ENCODE measurements at places on chromosomes 2 and 18.

GRCh38 chr2:159118115-159118858 is 149.8 kb downstream of the TANC1 start:
- peak; percentile 94 for DNase-seq

DNA sequence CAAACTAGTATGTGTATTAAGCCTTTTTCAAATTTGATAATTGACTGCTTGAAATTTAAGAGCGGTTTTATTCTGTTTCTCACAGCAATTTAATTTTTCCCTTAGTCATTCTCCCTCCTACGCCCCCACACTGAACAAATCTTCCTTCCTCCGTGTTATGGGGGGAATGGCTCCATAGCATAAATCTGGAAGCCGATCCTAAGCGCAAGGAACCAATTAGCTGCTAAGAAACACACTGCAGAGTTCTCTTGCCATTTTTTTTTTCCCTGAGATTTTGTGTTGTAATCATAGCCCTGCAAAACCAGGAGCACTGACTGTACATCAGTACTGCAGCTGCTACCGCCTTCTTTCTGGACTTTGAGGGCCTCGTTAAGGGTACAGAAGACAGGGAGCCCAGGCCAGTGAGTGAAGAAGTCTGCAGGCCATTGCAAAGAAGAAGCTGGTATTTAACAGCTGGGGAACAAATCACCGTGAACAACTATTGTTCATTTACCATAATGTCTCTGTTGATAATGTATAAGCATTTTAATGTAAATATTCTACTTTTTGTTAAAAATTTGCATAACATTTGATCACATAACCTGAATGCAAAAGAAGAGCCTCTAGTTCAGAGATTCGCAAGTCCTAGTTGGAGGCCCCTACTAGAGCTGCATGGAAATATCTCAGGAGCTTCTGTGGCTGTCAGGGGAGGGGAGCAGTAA is 264.0 kb downstream of the LRATD1 start:
- no peak for DNase-seq

DNA sequence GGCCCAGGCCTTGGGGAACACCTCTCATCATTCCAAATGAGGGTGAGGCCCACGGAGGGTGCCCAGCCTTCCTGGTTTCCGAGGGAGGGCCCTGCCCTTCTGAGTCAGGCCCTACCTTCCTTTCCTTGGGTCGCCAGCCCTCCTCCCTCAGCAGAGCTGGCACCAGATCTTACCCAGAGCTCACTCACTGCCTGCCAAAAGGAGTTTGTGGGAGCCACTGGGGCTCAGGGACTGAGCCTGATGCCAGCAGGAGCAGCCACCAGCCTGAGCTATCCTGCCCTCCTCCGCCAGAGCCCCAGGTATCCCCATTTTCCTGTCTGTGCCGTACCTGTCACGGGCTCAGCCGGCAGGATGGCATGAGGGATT is 64.1 kb downstream of the NRP2 start:
- no peak for DNase-seq

DNA sequence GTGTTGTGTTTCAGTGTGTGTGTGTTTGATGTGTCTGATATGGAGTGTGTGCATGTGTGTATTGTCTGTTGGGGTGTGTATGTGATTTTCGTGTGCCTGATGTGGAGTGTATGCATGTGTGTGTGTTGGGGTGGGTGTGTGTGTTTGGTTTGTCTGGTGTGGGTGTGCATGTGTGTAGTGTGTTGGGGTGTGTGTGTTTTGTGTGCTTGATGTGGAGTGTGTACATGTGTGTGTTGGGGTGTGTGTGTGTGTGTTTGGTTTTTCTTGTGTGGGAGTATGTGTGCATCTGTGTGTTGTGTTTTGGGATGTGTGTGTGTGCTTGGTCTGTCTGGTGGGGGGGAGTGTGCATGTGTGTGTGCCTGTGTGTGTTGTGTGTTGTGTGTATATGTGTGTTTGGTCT is 247.4 kb upstream of the ST6GAL2 start:
- no peak for DNase-seq

GRCh38 chr2:119294671-119295070 is 71.0 kb downstream of the STEAP3 start:
- DNase-seq, result no peak

DNA sequence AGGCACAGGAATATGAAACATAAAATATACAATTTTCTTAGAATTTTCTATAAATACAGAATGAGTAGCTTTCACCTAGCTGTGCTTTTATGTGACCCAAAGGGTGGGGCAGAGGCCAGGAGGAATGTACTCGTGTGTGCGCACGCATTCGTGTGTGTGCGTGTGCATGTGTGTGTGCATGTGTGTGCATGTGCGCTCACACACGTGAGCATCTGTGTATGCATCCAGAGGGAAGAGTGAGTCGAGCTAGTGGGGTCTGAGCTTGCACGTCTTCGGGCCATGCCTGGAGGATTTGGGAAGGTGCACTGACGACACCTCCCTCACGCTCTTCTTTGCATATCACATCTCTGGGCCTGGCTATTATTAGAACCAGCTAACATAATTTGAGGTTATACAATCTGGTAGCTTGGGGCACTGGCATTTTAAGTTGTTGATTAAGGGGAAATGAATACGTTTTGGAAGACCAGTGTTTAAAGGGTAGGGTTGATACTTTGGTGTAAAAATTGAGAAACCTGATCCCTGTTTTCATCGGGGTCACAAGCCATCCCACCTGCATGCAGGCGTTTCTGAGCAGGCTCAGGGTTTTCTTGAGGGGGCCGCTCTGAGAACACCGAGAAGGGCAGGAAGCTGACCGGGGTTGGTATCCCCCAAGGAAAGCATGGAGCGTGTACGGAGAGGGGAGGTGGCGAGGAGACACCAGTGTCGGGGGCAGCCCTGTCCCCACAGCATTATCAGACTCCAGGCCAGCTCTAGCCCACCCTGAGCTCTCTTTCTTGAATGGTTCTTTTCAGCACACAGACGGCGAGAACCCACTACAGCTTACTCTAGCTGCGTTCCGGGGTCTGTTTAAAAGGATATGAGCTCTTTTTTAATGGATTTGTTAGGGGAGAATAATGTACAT is 85.3 kb downstream of the LRRFIP1 start:
- no peak for DNase-seq

- no peak for DNase-seq
These were observed 100.8 kb downstream of the NEDD4L start for GRCh38 chr18:58144671-58145285.

- no peak for DNase-seq
These were observed 2.1 kb upstream of the RFTN2 start for GRCh38 chr2:197677483-197677882.

DNA sequence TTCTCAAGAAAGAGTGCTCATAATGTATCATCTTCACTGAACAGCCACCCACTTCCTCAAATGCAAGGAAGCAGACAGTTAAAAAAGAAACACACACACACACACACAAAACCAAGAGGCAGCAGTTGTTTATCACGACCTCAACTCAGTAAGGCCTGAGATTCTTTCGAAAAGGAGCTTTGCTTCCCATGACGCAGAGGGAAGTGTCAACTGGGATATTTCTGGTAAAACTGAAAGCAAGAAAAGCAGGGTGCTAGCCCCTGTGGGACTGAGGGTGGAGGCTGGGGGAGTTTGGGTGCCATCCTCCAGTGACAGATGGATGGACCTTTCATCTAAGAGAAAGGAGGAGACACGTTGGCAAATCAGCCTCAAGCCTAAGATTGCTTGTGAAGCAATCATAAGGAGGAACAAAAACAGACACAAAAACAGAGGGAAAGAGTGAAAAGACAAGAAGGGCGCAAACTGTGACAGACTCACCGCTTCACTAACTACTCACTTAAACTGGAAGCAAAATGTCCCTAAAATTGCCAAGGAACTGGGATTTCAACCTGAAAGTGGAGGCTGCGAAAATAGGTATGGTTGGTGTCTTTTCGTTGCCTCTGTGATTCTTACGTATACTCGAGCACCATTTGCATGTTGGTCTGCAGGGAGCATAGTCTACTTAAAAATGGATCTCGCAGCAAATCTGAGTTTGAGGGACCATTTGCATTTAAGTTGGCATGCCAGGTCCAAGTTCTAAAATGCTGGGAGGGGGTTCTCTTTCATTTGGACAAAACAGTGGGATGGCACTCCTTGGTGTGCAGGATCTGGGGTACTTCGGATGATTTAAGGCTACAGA is at the start of gene ARHGAP25:
Gene ARHGAP25 (plus strand): TSS at position 124 of the 838 bp plus-strand sequence. CDS start 389 bp downstream, at position 513.
- no peak for DNase-seq

DNA sequence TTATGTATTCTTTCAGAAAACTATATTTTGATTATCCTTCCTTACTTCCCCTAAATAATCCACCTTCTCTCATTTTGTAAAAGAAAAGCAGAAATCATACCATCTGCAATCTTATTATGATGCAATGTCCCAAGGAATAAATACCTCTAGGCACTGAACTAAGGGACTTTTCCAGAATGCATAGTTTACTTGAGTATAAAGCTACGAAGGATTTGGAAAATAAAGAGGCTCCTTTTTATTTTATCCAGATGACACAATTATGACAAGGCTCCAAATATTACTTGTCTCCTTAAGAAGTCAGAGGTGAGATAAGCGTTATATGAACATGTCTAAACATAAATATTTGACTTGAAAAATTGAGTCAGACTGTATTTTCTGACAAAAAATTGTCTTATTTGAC is 72.1 kb downstream of the COL3A1 start:
- no peak for DNase-seq

- no peak for DNase-seq
These were observed 176.9 kb downstream of the BCL2 start for GRCh38 chr18:63142594-63143225.

DNA sequence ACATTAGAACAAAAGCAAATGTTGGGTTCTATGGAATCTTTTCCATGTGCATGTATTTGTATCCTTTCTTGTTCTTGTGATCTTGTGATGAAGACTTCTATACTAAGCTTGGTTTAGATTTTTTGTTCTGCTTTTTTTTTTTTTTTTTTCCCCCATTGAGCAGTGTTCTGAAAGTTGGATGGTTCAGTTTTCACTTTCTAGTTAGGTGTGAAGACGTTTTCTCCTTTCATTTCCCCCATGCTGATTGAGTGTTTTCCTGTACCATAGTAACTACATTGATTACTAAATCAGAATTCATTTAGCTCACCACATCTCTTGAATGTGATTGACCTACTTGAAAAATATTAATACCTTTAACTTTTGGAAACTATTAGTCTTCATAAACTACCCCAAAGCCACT is 34.1 kb downstream of the NOP58 start:
- no peak for DNase-seq

DNA sequence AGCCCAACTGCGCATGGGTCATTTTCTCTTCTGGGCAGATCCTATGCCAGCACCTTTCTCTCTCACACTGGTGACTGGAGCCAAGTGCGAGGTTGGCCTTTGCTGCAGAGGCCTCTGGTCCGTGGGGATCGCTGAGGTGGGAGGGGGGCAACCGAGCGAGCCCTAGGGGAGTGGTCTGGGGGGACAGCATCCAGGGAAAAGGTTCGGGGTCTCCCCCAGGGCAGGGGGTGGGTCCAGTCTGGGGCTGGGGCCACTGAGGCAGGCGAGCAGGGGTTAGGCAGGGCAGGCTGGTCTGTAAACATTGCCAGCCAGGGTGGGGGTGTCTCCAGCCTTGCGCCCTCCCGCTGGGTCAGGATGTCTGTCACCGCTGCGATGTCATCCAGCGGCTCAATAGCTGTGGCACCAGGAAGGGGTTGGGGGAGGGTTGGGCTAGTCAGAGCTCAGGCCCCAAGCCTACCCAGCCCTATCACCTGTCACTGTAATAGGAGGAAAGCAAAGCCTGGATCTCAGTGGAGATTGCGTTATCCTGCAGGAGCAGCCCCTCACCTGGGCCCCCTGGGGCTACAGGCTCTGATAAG is 4.7 kb downstream of the WDR54 start:
- no peak for DNase-seq

DNA sequence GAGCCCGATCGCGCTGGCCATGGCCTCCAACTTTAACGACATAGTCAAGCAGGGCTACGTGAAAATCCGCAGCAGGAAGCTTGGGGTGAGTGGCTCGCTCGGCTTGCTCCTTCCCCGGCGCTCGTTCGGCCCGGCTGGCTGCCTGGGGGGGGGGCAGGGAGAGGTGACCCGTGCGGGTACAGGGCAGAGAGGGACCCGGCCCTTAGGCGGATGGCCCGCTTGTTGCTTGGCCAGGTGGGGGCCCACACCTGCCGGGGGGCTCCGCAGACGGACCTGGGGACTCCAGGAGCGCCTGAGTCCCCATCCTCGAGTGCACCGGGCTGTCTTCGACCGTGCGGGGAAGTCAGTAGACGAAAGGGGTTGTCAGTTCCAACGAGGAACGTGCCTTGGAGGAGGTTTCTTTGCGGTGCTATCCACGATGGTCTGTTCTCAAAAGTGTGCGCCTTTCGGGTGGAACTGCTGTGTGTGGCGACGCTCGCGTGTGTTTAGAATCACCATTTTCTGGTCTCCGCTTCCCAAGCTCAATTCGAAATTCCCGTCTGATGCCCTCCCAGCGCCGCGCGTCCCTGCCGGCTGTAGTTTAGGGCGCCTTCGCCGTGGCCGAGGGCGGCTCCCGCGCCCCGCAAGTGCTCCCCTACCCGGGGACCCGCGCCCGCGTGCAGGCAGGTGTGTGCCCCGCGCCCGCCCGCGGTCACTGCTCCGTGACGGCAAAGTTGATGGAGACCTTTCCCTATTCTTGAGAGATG is 711 bp downstream of the DOK6 start:
- DNase-seq, result peak; percentile 49

- no peak for DNase-seq
These were observed 188.3 kb upstream of the STON1 start for GRCh38 chr2:48341551-48342133.

- DNase-seq, result no peak
These were observed 7.2 kb downstream of the SNED1 start for GRCh38 chr2:241005569-241005968.

DNA sequence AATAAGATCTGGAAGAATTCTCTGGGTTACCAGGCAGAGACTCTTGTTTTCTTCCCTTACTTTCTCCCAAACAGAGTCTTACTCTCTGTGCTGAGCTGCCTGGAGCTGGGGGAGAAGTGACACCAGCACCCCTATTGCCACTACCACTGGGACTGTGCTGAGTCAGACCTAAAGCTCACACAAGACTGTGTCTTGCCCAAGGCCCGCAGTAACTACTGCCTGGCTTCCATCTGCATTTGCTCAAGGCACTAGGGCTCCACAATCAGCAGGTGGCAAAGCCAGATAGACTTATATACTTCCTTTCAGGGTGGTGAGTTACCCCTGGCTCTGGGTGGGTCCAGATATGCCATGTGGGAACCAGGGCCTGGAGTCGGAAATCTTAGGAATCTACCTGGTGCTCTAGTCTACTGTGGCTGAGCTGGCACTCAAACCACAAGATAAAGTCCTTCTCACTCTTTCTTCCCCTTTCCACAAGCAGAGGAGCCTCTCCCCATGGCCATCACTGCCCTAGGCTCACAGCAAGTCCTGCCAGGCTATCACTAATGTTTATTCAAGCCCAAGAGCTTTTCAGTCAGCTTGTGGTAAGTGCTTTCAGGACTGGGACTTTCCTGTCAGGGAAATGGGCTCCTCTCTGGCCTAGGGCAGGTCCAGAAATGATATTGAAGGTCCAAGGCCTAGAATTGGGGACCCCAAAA is 27.6 kb upstream of the SERPINB2 start:
- DNase-seq, result no peak

GRCh38 chr2:45007961-45008295 is 1.3 kb downstream of the SIX2 start:
- no peak for DNase-seq

DNA sequence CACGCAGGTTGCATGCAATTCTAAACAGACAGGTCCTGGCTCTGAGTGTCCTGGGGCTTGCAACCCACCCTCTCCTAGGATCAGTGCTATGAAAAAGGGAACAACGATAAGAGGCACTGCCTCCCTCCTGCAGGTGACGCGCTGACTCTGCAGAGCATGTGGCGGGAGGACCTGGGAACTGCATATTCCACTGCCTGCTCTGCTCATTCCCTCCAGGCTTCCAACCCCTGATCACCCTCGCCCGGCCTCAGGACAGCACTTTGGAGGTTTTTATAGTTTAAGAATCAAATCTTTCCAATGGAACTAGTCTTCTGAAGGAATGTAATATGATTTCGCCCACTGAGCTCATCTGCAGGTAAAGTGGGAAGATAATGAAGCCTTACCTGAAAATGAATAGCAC is 8.5 kb downstream of the CHST10 start:
- DNase-seq, result no peak

All from aorta (tissue), 5 donors.